HepG2 (cell line): ENCODE measurements at places on chromosomes 16 and 17. TPM values are rescaled to one million over a fixed set of nuclear protein-coding genes. Genes with fewer than 3 reads are reported as not detected.
A peak's percentile ranks its signal among the peaks of the same experiment; 100 is the strongest.

Gene LPO
- not detected in 2 replicates for total RNA-seq

DNA sequence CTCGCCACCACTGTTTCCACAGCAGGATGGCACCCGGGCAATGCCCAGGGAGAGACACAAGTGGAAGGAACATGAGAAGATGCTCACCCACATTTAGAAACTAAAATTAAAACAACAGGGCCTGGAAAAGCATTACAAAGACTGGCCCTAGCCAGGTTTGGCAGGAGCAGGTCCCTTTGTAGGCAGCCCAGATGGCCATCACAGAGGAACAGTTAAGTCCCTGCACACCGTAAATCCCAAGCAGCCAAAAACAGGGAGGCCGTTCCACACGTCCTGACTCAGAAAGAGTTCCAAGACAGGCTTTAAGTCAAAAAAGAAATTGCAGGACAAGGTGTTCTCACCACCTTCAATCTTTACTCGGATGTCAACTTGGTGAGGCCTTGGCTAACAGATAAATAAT is 127.1 kb downstream of the DYNLRB2 start:
- no peak for DNase-seq

DNA sequence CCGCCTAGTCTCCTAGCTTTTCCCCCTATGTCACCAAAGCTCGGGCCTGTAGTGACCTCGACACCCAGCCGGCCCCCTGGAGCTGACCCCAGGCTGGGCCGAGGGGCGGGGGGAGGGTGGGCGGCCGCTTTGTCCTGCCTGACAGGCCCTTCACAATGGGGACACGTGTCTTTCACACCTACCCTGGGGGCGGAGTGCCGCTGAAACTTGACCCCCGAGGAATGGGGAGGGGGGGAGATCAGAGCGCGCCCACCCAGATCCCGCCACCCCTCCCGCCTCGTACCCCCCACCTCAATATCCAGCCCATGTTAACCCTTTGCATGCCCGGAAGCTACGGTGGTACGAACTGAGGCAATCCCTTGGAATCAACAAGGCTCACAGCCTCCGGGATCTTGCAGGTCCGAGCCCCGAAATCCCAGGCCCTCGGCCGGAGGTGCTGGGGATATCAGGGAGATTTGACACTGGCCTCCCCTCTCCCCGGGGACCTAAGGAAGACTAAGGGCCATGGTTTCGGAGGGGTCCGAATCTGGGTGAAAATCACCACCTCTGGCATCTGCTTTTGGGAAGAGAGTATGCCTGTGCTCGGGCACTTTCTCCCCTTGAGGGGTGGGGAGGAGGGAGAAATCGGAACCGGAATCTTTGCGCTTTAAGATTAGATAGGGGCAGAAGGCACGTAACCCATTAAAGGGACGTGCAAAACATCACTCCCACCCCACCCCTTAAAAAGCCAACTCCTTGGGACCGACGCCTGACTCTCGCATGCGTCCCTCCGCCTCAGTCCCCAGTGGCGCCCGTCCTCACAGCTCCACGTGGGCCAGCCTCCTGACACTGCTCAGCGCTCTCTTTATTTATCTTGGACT is 2.6 kb downstream of the NOG start:
- DNase-seq = no peak

DNA sequence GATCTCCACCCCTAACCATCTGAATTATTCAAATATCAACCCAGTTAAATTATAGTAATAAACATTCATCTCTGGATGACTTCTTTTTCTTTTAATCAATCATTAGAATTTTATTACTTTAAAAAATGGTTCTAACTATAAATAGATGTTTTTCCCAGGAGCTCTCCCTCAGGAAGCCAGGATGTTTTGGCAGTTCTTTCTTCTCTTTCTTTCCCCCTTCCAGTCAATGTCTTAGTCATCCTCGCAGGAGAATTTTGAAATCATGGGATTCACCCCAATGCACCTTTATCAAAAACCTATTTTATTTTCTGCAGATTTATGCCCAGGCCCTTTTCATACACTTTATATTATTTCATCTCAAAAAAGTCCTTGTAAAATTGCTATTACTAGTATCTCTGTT is 711.6 kb downstream of the CDH11 start:
- DNase-seq = no peak

- DNase-seq = peak; percentile 38
Observed at GRCh38 chr17:77188084-77189066, 47.6 kb downstream of the SEC14L1 start.

GRCh38 chr16:56916571-56917403 is 15.2 kb upstream of the HERPUD1 start:
- DNase-seq = no peak

Gene SPATA22
- total RNA-seq = not detected in 2 replicates

DNA sequence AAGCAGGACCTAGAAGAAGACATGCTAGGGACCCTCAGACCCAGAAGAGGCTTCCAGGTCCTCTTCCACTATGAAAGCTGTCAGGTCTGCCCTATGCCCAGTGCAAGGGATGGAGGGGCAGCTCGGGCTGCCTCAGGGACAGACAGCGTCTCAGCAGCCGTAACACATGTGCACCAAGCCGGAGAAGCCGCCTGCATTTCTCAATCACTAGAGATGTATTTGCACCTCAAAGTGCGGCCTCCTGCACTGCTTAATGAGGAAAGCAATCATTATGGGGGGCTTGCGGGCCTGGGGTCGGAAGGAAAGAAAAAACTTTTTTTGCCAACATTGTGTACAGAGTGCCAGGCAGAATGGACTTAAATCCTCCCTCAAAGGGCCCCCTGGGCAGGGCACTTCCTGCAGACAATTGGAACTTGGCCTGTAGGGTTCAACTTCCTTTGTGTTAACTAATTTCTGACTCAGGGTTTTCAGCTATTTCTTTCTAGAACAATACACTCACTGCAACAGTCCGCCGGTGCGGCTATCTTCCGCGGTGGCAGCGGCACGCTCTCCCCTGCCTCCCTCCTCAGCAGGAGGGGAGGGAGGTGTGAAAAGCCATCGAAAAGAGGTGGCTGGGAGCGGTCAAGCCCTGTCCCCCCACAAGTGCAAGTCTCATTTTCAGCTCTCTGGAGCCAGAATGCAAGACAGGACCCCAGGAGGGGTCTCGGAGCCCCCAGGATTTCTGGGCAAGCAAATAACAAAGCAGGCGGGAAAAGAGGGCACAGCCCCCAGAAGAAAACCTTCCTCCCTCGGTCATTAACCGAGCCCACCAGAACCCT is 101.2 kb downstream of the ZNF423 start:
- no peak for DNase-seq

DNA sequence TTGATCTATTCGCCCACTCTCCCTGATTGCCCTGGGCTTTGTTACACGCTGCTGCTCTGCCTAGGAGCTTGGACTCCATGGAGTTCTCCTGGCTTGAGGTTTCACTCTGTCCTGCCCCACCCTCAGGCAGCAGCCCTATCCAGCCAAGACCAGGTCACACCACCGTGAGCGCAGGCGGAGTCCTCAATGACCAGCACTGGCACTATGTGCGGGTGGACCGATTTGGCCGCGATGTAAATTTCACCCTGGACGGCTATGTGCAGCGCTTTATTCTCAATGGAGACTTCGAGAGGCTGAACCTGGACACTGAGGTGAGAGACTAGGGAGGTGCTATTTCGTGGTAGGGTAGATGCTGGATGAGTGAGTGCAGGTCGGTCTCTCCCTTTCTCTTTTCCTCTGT is 3.5 kb downstream of the CNTNAP1 start:
- no peak for DNase-seq

Gene TBC1D3G
- not detected in 2 replicates for total RNA-seq

Gene TP53TG3B
- total RNA-seq = not detected in 2 replicates

GRCh38 chr16:24681793-24682192 is 47.7 kb upstream of the TNRC6A start:
- peak; percentile 59 for DNase-seq
